ENCODE measurements at places on chromosomes 3 and 15.

GRCh38 chr15:101411085-101411484 lies 78.4 kb downstream of the PCSK6 start:
- DNase-seq: no peak

DNA sequence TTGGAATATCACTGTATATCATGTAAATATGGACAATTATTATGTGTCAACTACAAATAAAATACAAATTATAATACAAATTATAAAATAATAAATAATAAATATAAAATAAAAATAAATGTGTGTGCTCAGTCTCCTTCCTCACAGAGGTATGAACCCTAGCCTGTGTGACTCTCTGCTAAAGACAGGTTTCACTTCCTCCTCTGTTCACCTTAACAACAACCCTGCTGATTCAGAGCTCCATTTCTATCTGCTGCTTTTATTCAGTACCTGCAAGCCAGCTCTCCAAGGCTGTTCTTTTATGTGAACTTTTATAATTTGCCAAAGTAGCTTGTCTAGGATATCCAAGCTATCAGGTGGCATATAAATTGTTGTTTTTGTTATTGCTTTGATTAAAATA lies 610.7 kb upstream of the GRM7 start:
- DNase-seq: no peak

DNA sequence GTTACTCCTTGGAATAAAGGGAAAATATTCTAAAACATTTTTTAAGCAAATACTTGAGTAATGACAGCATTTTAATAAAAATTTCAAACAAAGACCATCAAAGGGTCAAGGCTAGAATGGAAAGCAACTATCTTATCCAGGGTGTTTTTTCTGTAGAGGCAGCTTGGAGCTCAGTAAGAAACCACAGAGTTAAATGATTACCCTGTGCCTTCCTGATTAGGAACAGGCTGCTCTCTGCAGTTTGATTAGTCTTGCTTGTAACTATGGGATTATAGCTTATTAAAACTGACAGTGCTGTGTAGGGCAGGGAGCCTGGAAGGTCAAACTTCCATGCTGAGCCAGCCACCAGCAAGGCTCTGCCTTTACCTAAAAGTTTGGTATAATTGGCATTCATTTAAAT lies 33.1 kb downstream of the QTRT2 start:
- DNase-seq: no peak

- peak; percentile 33 for DNase-seq
Measured at GRCh38 chr15:93088200-93088980, 621 bp downstream of the RGMA start.

DNA sequence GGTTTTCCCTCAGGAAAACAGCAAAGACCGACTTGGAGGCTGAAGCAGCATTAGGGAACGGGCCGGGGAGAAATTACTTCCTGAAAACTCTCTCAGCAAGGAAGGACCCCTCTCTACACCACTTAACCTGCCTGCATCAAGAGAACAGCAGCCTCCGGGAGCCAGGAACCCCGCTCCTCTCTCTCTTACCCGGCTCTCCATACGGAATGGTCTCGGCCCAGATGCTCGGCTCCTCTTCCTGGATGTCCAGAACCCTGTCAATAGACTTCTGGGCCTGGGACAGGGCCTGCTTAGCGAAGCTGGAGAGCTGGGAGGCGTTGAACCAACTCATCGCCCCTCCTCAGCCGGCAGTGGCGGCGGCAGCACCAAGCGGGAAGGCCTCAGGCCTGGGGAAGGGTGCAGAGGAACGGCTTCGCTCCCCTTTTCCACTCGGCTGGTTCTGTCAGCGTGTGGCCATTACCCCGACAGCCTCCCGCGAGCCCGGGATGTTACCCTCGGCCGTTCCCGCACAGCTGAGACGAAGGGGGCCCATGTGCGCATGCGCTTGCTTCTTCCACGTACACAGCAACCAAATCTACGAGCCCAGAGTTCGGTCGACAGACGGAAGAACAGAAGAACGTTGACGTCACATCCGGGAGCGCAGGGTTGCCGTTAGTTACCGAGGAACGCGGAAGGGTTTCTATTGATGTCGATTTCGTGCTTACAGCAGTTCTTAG lies at the start of gene TMF1:
Gene TMF1, minus strand, starts transcription at position 578 of the 716 bp plus-strand sequence. Its CDS starts 247 bp downstream, at position 331.
- no peak for DNase-seq

GRCh38 chr3:186596568-186597287 lies 16.1 kb upstream of the AHSG start:
- no peak for DNase-seq

DNA sequence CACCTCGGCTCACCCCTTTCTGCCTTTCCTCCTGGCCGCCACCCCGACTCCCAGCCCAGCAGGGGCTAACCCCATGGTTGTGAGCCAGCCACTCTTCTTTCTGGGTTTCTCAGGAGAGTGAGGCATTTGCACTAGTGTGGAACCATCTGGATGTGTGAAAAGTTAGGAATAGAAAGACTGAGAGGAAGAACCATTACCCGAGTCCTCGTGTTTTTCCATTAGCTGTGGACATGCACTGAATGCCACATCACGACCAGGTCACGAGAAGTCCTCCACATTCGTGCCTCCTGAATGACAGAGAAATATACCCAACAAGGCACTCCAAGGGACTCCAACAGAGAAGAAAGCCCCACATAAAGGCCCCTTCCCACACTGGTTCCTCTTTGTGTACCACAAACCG lies 18.0 kb upstream of the RAD18 start:
- DNase-seq: no peak

GRCh38 chr15:60086681-60087429 lies 82.7 kb downstream of the FOXB1 start:
- no peak for DNase-seq

GRCh38 chr3:126758882-126759281 lies 54.8 kb downstream of the CHCHD6 start:
- DNase-seq: no peak

DNA sequence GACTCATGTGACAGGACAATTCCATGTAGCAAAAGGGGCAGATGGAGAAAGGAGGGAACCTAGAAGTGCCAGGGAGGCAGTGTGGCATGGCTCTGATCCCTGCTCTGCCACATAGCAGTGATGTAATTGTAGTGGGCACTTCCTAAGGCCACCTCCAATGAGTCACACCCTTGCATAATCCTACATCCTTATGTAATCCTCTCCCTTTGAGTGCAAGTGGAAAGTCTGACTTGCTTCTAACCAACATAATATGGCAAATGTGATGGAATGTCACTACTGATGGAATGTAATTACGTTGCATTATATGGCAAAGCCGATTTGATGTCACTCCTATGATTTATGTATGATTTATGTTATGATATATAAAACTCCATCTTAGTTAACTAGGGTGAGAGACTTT lies 72.9 kb upstream of the ATP2C1 start:
- DNase-seq: no peak

GRCh38 chr3:181030948-181031347 lies 41.4 kb upstream of the DNAJC19 start:
- no peak for DNase-seq

DNA sequence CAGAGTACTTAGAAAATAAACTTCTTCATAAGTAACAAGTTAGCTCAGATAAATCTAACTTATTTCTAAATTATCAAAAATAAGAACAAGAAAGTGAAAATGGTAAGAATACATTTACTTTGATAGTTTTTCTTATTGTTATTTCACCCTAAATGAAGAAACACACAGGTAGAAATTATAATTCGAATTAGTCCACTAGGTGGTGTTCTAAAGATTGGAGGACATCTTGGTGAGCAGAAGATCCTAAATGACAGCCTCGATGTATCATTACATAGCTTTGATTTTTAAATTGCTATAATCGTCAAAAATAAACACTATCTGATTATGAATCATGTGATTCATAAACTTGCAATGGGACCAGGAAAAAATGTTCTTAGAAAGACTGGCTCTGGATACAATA lies 280.8 kb upstream of the UBE2E2 start:
- peak; percentile 43 for DNase-seq

DNA sequence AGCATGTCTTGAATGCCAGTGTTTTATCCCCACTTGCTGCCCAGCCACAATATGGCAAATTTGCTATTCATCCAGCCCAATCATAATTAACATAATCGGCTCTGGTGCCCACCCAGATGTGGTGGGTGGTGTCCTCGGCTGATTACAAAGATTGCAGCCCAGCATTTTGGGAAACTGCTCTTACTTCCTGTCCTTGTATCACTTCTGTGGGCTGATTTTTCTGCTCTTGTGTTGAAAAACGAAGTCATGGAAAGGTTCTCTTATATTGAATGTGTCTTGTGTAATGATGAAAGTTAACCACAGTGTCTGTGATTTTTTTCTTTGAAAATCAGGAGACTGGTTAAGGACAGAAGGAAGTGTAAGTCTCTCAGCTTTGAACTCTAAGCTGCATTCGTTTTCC lies 141.7 kb downstream of the CACNA2D3 start:
- DNase-seq: no peak

DNA sequence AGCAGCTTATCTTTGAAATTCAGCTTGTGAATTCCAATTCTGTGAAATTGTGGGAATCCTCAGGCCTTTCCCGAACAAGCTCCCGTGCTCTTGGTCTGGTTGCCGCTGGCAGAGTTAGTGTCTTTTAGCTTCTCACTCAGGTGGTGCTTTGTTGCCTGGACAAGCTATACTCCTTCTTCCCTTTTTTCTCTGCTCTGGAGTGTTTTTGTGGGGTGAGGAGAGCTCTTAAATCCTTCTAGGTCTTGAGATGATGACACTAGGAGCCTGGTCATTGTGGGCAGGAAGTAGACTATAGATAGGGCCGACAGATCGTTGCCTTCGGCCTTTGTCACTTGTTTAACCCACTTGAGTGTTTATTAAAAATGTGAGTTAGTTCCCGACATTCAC lies 93.8 kb downstream of the SLCO3A1 start:
- DNase-seq: no peak

DNA sequence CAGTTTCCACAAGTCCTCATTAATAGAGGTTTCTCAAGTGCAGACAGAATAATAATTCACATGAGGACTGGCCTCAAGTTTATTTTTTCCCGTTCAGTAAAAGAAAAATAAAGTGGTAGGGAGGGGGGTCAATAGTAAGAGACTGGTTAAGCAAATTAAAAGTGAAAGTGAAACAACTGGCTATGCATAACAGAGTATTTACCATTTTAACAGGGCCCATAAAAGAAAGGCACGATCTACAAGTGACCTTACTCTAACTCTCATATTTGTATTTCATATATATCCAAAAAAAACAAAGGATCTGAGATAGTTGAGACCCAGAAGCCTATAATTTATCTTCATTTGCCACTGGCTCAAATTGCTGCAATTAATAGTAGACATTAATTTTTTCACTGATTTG lies 686.3 kb downstream of the NTRK3 start:
- DNase-seq: no peak

GRCh38 chr3:34683851-34684250 lies 885.4 kb downstream of the PDCD6IP start:
- peak; percentile 78 for DNase-seq

- DNase-seq: no peak
Measured at GRCh38 chr3:151931171-151931570, 57.7 kb downstream of the SUCNR1 start.

- peak; percentile 32 for DNase-seq
Measured at GRCh38 chr3:192273697-192274010, 453.7 kb downstream of the FGF12 start.

- DNase-seq: no peak
Measured at GRCh38 chr3:42653560-42654330, at the start of gene ZBTB47. Gene ZBTB47, plus strand, starts transcription at chr3:42653697. Its CDS starts 4,659 bp downstream, at chr3:42658356.

- no peak for DNase-seq
Measured at GRCh38 chr3:163328680-163329079, 1749.6 kb downstream of the SI start.

GRCh38 chr15:68114356-68114755 lies 60.2 kb downstream of the PIAS1 start:
- no peak for DNase-seq

GRCh38 chr15:99506399-99506798 lies 59.4 kb upstream of the MEF2A start:
- DNase-seq: no peak

GRCh38 chr3:196502775-196503195 lies 783 bp downstream of the RNF168 start:
- no peak for DNase-seq

- no peak for DNase-seq
Measured at GRCh38 chr3:127218454-127218922, 25.6 kb downstream of the PRR23E start.

DNA sequence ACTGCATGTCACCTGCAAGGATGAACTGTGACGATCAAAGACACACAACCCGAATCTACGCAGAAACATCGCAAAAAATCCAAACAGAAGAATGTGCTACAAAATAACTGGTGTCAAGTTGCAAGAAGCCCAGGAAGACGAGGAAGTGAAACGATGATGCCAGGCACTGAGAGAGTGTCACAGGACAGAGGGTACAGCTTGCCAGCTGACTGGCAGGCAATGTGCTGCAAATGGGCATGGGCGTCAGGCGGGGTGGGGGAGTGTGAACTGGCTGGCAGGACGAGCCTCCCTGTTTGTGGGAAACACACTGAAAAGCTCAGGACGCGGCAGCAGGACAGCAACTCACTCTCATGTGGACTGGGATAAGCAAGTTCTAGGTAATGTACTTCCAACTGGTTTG lies 28.9 kb upstream of the OCA2 start:
- DNase-seq: no peak

DNA sequence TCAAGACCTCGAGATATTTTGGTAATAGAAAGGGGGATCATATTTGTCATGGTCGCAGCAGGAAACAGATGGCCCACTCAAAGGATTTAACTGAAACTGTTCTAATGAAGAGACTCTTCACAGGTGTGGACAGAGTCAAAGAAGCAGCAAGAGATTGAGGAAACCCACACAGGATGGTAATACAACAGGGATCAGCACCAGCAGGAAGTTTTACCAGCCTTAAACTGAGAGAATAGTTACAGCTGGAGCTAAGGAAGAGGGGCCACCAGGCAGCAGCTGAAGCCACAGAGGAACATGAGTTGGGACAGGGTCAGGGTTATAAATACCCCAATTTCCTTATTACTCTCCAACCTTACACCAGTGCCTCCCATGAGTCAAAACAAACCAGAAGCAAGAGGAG lies 131.8 kb upstream of the UBE2E2 start:
- no peak for DNase-seq

DNA sequence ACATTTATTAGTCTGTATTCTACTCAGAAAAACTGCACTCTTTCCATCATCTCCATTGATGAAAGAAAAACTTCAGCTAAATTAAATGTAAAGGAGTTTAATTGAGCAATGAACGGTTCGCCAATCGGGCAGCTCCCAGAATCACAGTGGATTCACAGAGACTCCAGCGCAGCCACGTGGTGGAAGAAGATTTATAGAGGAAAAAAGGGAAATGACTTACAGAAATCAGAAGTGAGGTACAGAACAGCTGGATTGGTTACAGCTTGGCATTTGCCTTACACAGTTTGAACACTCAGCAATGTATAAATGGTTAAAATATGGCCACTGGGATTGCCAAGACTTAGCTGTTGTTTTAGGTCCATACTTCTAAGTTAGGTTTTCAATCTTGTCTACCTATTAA lies 2.8 kb upstream of the SUCLG2 start:
- DNase-seq: no peak

DNA sequence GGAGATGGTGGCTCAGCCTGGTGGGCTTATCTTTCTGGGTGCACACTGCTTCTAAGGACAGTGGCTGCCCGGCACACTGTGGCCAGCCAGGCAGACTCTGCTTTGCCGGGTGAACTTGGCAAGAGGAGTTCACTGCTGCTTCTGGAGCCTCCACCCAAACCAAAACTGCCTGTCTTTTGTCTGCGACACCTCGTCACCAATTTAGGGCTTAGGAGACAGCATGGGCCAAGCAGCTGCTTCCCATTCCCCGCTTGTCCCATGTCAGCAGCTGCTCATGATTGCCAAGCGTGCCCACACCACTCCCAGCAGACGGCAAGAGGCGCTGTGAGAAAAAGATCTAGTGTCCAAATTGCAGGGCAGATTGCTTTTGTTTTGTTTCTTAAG lies 57.3 kb downstream of the LSM3 start:
- no peak for DNase-seq
